ENCODE measurements at places on chromosomes 5 and 9. TPM values are rescaled to one million over a fixed set of nuclear protein-coding genes. Genes with fewer than 3 reads are reported as not detected.

Gene PLPP7
- total RNA-seq = 14.2 TPM

Gene ACTBL2
- total RNA-seq = not detected

Gene SHOC1
- total RNA-seq = not detected

Gene SAXO1
- 1.8 TPM for total RNA-seq

Gene PCDHB1
- total RNA-seq = not detected

- DNase-seq = no peak
Observed at GRCh38 chr5:146291421-146292074, 47.1 kb upstream of the POU4F3 start.

- DNase-seq = no peak
Observed at GRCh38 chr5:103466495-103466894, 96.1 kb downstream of the NUDT12 start.

- no peak for DNase-seq
Observed at GRCh38 chr9:134775081-134775951, 105.3 kb upstream of the FCN2 start.

DNA sequence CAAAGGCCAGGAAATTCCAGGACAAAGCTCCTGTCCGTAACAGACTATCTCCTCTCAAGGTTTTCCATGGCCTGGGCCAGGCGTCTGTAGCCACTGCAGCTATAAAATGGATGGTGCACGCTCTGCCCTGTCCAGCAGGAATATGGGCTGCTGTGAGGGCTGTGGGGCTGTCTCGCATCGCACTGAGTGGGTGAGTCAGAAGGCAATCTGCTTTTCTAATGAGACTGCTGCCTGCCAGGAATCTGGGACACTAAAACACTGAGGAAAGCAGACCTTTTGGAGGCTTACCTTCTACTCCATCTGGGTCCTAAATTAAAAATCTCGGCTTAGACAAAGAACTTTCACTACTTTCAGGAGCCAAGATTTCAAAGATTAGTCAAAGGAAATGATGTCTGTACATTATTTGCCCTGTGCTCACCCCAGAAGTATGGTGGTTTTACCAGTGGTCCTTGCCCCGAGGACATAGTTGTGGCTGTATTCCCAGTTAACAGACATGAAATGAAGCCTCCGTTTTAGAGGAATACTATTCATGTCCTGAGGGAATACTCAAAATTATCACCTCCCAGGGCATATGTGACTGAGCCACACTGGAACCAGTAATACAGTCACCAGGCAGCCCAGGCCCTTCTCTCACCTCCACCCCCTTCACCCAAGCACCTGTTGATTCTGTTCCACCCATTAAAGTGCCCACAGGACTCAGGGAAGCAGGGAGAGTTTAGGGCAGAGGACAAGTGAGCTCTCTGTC is 56.4 kb downstream of the PFDN1 start:
- DNase-seq = no peak

DNA sequence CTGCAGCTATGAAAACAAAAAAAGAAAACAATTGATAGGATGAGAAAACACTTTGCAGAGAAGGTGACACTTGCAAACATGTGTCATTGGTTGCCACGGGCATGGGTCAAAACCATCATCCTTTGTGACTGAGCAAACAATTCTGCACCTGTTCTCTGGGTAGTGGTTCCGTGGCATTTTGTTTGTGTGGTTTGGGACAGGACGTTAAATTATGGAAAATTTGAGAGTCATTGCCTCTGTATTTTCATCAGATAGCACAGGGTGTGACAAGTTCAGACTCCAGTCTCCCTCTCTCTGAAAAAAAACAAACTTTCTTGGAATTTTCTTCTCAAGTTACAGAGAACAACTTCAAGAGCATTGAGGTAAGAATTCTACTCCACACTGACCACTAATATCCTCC is 113.4 kb upstream of the HMHB1 start:
- no peak for DNase-seq

GRCh38 chr9:94108584-94108983 is 24.3 kb downstream of the PTPDC1 start:
- no peak for DNase-seq

DNA sequence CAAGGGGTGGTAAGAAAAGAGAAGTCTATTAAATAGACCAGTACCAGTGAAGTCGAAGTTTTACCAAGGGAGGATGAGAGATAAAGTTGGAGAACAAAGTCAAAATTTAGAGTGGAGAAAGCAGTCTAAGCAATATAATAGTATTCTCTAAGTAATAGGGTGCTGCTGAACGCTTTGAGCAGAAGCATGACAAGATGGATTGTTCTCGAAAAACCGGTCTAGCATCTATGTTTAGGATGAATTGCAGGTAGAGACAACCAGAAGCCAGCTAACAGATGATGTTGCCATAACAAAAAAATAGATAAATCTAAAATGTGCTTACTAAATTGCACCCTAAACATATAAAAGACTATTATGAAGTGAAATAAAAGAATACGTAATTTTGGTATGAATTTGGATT is 237.0 kb downstream of the PRELID2 start:
- no peak for DNase-seq

Data from thoracic aorta (tissue), 2 donors.